ENCODE measurements at places on chromosomes 1 and 21. TPM values are rescaled to one million over a fixed set of nuclear protein-coding genes. Genes with fewer than 3 reads are reported as not detected.
A peak's percentile ranks its signal among the peaks of the same experiment; 100 is the strongest.

DNA sequence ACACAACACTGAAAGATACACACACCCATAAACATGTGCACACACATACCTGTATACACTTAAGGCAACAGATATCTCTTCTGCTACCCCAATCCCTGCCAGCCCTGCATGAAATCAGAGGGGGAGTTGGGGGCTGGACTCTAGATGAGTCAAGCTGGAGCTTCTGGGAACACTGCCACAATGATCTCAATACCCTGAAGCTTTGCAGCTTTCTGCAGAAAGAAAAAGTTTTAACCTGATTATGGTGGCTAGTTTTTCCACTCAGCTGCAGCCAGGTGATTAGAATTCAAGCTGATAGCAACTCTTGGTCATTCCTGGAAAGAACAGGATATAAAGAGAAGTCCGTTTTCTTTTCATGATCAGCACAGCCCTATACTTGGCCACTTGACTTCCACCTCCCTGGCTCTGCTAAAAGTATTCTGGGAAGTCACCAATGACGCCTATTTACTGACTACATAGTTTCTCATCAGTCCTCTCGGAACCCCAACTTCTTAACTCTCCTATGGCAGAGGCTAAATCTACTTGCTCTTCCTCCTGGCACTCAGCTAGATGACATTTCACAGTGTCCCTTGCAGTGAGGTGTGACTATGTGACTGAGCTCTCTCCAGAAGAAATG is 20.7 kb upstream of the DNASE2B start:
- peak; percentile 93 for DNase-seq

- no peak for DNase-seq
Observed at GRCh38 chr1:176963181-176963580, 201.3 kb downstream of the ASTN1 start.

DNA sequence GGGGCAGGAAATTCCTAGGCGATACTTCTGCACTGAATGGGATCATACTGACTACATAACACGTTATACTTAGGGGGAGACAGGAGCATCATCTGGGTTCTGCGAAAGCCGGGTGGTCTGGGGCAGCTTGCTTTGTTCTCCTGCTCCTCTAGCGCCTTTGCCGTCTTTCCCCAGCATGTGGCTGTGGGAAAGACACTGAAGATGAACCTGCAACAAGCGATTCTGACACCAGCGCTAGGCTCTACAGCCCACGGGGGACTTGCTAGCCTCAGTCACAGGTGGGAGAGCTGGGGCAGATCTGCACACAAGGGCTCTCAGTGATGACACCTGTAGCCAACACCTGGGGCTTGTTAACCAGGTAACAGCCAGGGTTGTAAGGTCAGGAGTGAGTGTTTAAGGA is 51.8 kb downstream of the CD46 start:
- DNase-seq: no peak

GRCh38 chr1:167099851-167100250 is 6.0 kb downstream of the STYXL2 start:
- no peak for DNase-seq

The SLC50A1 gene
- total RNA-seq: 34.1 TPM

The LRRC39 gene
- not detected for total RNA-seq

The SERTAD4 gene
- 0.97 TPM for total RNA-seq

The OR2T33 gene
- total RNA-seq: not detected

The MYOG gene
- total RNA-seq: not detected

The TNFAIP8L2 gene
- not detected for total RNA-seq
